Ureter (tissue), 1 donor: ENCODE measurements at places on chromosomes 3 and 15. TPM values are rescaled to one million over a fixed set of nuclear protein-coding genes. Genes with fewer than 3 reads are reported as not detected.

SCG5 gene
- 0.81 TPM for total RNA-seq

DNA sequence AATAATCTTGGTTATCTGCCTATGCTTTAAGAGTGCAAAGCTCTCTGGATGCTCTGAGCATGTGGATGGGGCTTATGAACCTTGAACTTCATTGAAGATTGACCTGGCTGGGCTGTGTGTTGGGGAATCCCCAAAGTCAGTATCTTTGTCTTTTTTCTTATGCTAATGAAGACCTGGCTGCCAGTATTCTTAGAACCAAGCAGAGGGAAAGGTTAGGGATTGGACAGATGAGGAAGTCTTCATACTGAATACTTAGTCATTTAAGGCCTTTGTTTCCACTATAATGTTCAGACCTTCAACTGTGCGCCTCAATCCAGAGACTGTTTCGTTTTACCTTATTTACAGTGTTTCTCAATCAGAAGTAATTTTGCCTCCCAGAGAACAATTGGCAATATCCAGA, 42.5 kb upstream of the CMTM7 start:
- DNase-seq = no peak

DNA sequence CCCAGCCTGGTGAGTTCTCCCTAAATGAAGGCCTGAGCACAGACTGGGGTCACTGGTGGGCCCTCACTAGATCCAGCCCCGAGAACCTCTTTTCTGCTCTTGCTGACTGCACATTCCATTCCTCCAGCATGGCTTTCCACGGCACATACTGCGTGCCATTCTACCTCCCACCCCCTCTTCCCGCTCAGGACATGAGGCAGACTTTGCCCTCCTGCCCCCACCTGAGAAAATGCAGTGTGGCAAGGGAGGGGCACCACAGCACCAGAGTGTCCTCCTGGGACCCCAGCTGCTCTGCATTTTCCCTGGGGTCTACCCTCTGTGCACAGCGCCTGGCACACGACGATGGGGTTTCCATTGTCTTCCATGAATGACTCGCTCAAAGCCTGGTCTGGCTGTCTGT, 6.1 kb upstream of the SLCO2A1 start:
- DNase-seq = no peak

DNA sequence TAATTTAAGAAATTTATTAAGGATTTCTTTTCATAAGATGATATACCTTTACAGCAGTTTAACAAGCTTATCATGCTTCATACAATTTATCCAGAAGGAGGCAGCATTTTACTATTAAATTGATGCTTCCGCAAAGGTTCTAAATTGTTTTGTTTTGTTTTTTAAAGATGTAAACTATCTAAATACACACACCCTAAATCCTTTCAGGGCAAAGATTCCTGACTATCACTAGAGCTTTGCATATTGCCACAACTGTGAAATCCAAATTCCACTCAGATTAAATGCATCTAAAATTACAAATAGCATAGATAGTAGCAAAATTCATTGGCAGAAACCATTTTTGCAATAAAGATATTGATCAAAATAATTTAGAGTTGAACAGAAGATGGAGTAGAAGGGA, 44.5 kb upstream of the CCNL1 start:
- DNase-seq = no peak

DNA sequence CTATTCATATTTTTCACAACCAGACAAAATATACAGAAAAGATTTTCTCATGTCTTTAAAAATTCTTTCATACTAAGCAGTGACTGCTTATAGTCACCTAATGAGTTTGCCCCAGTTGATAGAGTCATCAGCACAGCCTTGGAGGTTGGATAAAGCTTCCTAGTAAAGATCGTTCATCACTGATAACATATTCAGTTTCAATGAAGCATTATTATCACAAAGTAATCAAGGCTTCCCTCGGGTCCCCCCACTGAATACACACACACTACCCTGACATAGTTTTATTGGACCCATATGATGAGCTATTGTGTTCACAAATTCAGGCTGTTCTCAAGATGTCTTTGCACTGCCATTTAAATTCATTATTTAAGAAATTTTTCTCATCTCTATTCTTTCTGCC, 297.8 kb downstream of the KCNH8 start:
- no peak for DNase-seq

DNA sequence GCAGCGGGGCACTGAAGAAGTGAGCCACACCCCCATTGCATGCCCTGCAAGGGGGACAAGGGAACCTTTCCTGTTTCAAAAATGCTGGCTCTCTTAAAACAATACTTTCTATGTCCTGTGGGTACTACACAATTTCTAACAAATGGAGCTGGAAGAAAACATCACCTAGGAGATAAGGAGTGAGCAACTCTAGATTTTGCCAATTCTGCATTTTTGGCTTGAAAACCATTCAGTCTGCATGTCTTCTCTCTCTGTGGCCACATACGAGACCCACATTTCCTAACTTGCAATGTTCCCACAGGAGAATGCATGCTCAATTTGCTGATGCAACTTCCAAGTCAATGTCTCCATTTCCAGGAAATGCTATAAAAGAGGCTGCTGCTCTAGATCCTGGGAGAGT, 662.0 kb downstream of the SQOR start:
- no peak for DNase-seq

SLC28A2 gene
- not detected for total RNA-seq

GRCh38 chr3:158849757-158850156, 47.9 kb downstream of the MFSD1 start:
- DNase-seq = no peak

- no peak for DNase-seq
These were observed 57.0 kb downstream of the MLH1 start for GRCh38 chr3:37050282-37050681.

CCDC39 gene
- not detected for total RNA-seq
